Fibroblast of pulmonary artery (primary cell): ENCODE measurements at places on chromosomes 16 and 17.
A peak's percentile ranks its signal among the peaks of the same experiment; 100 is the strongest.

GRCh38 chr17:59542960-59543635, 22.3 kb upstream of the DHX40 start:
- DNase-seq, result no peak

- DNase-seq, result no peak
Measured at GRCh38 chr17:59328601-59329000, 2.9 kb upstream of the YPEL2 start.

GRCh38 chr17:72702136-72702735, 390.3 kb downstream of the SLC39A11 start:
- DNase-seq, result peak; percentile 71

GRCh38 chr17:9151091-9151490, 129.8 kb downstream of the NTN1 start:
- DNase-seq, result no peak

DNA sequence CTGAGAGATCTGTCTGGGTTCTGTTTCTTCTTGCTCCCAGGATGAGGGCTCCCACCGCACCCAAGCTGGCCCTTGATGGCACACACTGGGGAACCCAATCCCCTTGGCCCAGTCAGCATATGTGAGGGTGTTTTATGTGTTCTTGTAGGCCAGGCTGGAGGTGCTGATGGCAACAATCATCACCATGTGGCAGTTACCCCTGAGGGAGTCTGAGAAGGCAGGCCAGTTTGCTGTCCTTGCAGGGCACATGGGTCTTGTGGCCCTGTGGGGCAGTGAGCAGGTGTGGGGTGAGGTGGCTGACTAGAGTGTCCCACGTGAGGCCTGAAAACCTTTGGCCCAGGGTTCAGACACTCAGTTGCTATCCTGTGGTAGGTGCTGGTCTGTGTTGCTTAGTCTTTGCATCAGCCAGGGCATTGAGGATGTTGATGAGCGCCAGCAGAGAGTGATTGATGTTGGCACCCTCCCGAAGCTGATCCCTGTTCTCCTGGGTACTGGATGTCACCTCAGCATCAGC, 2183.0 kb downstream of the TP53TG3F start:
- DNase-seq, result no peak

DNA sequence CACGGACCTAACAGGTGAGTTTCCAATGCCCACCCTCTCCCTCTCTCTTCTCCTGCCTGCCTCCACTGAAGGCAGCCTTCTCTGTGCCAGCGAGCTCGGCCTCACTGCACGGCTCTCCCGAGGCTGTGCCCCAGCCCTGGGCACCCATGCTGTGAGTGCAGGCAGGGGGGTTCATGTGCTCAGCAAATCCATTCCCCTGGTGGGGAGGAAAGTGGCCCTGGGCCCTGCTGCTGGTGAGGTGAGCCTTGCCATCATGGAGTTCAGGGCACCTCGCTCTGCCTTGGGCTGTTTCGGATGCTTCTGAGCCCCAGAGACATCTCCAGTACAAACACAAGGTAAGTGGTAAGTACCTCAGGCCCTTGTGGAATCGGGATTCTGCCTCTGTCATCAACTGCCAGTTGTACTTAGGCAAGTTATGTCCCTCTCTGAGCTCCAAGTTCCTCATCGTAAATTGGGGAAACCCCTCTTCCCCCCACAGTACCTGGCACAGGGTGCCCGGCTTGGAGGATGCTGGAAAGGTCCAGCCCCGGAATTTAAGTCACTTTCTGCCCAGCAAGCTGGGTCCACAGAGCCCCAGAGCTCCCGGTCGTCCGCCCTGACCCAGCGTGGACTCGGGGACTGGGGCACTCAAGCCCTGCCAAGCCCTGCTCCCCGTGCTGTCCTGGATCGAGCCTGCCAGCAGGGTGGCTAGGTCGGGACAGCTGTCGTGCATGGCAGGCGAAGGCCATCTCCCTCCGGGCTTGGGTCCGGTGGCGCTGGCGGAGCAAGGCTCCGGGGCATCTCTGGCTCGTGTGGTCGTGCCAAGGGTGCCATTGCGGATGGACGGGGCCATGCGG, 684 bp upstream of the NUDT16L1 start:
- no peak for DNase-seq

- DNase-seq, result no peak
Measured at GRCh38 chr16:3192476-3193019, 4.5 kb downstream of the OR1F1 start.

DNA sequence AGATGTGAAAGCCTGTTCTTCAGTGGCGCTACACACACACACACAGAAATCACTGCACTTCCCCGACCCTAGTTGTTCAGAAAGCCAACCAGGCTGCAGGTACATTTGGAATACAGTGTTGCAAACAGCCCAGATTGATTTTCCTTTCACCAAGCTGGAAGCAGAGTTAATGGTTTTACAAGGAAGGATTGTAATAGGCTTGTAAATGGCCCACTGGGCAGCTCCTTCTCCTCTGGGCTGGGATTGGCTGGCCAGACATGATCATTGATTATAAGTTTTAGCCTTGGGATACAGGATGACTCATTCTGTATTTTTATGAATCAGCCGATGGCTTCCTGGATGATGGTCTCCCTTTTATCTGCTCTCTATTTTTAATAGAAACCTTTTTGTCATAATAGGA, 2.5 kb downstream of the VAT1L start:
- no peak for DNase-seq

- DNase-seq, result peak; percentile 82
Measured at GRCh38 chr16:19138601-19139000, 24.8 kb downstream of the ITPRIPL2 start.

- no peak for DNase-seq
Measured at GRCh38 chr16:2584729-2585650, 47.2 kb downstream of the PDPK1 start.

GRCh38 chr16:88810166-88810911, 1.4 kb downstream of the APRT start:
- no peak for DNase-seq

GRCh38 chr17:66540131-66540781, 237.8 kb downstream of the PRKCA start:
- peak; percentile 83 for DNase-seq

- DNase-seq, result no peak
Measured at GRCh38 chr17:1562176-1562643, 382 bp downstream of the PITPNA start.

DNA sequence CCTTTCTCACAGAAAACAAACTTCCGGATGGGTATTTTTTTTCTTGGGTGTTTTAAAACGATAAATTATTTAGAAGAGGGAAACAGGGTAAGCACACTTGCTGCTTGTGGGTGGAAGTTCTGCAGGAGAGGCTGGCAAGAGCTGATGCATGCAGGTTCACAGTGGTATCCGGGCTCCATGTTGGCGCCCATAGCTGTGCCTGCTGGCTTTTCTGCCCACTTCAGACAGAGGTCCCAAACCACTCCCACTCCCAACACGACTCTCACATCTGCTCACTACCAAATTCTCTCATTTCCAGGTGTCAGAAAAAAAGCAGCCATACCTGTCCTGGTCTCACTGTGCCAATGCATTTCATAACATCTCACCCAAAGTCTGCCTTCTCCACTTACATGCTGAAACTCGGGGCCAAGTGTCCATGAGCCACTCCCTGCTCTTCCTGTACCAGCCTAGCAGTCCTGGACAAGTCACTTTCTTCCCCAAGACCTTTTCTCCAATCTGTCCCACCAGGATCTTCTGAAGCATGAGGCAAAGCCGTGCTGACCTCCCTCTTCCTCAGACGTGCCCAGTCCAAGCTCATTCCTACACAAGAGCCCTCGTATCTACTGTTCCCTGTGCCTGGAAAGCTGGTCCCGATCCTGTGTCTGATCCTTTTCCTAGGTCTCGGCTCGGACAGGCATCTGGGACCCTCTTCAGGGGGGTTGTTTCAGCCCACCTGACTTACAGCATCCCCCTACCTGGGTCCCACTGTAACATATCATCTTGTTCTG, 1.5 kb downstream of the CD300LF start:
- no peak for DNase-seq

- peak; percentile 61 for DNase-seq
Measured at GRCh38 chr16:22641131-22641628, 130.5 kb downstream of the NPIPB5 start.

DNA sequence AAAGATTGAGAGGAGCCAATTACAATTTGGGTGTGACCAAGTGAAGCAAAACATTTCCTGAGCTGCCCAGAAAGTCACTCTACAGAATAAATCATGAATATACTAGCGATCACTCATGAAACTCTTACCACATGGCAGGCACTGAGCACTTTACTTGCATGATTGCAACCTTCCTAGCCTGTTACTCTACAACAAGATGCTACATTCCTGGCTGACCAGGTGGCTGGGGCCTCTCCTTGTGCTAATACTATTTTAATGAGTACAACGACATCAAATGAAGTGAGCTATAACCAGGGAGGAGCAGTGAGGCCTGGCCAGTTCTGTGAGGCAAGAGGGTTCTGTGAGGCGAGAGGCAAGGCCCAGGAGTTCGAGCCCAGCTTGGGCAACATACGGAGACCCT, 75.2 kb downstream of the CPPED1 start:
- DNase-seq, result no peak

- DNase-seq, result no peak
Measured at GRCh38 chr16:72094266-72094610, 591 bp downstream of the DHX38 start.

GRCh38 chr16:52446080-52446479, 100.9 kb downstream of the TOX3 start:
- DNase-seq, result peak; percentile 1

GRCh38 chr17:81635973-81636504, 873 bp downstream of the NPLOC4 start:
- DNase-seq, result no peak

- DNase-seq, result no peak
Measured at GRCh38 chr17:48970865-48971687, 2.7 kb upstream of the GIP start.

GRCh38 chr17:72681844-72682243, 410.6 kb downstream of the SLC39A11 start:
- DNase-seq, result no peak

GRCh38 chr17:64974750-64975317, 55.6 kb upstream of the LRRC37A3 start:
- no peak for DNase-seq

DNA sequence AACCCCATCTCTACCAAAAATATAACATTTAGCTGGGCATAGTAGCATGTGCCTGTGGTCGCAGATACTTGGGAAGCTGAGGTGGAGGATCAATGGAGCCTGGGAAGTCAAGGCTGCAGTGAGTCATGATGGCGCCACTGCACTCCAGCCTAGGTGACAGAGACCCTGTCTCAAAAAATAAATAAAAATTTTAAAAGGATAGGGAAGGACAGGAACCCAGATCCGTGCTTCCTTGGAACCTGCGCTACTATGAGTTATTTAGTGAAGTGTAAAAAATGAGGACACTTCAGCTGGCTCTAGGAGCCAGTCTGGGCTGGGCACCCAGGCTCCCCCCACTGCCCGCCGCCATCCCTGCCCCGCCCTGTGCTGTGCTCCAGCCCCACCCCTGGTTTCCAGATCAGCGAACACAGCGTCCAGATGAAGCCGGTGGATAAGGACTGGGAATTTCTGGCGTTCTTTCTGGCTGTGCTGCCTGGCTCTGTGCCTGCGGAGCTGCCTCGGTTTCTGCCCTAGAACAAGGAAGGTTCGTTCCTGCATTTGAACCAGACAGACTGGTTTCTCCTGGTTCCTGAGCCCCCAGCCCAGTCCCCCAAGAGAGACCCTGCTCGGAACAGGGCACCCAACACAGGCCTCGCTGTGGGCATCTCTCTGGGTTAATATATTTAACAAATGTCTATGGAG, 18.5 kb downstream of the PLLP start:
- peak; percentile 45 for DNase-seq

GRCh38 chr17:72656130-72656763, 436.2 kb downstream of the SLC39A11 start:
- no peak for DNase-seq

- DNase-seq, result no peak
Measured at GRCh38 chr16:2095315-2095853, 40.3 kb downstream of the PKD1 start.

- DNase-seq, result no peak
Measured at GRCh38 chr16:81480606-81481206, 36.1 kb downstream of the CMIP start.

DNA sequence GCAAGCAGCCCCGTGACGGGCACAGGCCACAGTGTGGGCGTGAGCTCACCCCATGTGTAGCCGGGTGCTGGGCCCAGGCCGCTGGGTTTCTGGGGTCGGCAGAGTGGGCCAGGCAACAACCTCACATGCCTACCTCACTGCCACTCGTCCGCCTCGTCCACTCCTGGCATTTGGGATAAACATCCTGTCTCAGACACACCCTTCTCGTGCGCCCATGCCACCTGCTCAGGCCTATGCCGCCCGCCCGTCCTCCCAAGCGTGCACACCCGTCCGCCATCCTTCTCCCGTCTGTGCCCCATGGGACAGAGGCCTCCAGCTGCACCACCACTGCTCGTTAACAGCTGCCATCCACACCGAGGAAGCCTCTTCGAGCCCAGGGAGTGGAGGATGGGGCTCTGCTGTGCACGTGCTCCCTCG, 64.3 kb downstream of the KLHDC4 start:
- no peak for DNase-seq

GRCh38 chr16:78796221-78796866, 696.9 kb downstream of the WWOX start:
- no peak for DNase-seq

DNA sequence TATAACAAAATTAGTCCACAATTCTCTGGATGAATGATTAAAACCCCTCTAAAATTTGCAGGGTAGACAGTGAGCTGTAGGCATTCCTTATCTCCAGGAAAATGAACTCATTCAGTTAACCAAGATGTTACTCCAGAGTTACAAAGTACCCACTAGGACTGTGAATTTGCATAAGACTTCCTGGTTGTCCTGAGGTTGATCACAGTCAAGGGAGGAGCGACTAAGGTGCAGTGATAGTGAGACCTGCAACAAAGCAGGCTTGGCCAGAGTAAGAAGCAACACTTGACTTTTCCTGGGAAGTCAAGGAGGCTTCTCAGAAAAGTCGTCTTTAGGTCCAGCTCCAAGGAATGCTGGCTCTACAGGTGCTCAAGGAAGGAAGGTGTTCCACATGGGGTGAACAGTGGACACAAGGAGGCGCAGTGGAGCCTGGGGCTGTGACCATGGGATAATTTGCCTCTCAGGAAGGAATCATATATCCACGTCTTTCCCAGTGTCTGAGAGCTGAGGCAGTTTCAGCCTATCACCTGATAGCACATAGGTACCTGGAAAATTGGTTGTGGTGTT, 821.1 kb upstream of the EEF2KMT start:
- DNase-seq, result no peak

DNA sequence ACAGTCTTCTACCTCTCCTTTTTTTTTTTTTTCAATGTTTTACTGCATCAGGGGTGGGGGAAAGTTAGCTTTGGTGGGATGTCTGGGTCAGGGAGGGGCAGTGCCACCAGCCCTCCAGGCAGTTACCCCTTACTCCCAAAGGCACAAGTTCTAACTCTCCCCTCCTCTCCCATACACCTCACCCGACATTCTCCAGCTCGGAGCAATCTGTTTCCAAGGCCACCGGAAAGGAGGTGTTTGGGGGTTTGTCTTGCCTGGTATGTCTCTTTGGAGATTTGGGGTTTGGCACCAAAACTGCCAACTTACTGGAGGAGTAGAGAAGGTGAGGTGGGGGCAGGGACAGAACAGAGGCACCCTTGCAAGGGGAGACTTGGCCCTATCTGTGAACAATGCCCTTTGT, 4.7 kb downstream of the DLX3 start:
- DNase-seq, result no peak
